ENCODE measurements at places on chromosomes 13 and 19.
A peak's percentile ranks its signal among the peaks of the same experiment; 100 is the strongest.

GRCh38 chr13:109215377-109215776 lies 571.0 kb downstream of the IRS2 start:
- no peak for DNase-seq

GRCh38 chr19:18419195-18419698 lies at the start of gene SSBP4:
TSS of gene SSBP4 (plus strand) at chr19:18419398. CDS start at chr19:18419649, 251 bp downstream.
- DNase-seq = peak; percentile 71

- no peak for DNase-seq
These were observed 5.7 kb downstream of the POLR1D start for GRCh38 chr13:27627380-27627779.

DNA sequence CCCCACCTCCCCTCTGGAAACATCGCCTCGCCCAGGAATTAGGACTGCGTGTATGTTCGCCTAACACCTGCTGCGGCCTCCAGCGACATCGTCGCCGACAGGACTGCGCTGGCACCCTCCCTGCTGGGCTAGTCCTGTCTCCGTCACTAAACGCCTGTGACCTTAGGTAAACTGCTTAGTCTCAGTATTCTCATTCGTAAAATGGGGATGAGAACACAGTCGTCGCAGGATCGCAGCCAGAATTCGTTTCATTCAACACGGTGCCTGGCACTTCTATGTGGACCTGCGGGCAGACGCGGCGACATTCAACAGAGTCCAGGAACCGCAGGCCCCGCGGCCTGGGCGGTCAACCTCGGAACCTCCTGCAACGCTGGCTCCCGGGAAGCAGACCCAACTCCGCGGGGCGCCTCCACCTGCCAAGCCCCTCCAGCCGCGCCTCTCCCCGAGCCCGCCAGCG lies 485 bp downstream of the CRYL1 start:
- DNase-seq = no peak

DNA sequence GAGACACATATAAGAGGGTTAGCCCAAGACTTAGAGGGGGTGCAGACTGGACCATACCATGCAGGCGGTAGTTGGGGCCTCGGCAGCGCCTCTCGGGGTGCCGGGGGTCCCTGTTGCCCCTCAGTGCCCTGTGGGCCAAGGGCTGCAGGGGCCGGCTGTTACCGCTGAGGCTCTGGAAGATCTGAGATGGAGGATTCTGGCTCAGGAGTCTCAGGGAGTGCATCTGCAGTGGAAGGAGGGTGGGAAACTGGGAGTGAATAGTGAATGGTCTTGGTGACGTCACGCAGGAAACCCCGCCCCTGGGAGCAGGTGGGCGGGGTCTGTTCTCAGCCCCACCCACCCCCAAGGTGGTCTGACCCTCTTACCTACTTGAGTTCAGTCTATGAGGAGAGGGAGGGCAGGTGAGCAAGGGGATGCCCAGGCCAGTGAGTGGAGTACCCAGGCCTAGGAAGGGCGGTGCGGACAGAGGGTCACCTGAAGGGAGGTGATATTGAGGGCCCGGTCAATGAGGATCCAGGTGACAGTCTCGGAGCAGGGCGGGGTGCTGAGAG lies 1.7 kb upstream of the DBP start:
- no peak for DNase-seq

- no peak for DNase-seq
These were observed 674 bp upstream of the FBXL12 start for GRCh38 chr19:9819596-9819909.

- no peak for DNase-seq
These were observed 144.6 kb upstream of the UBL3 start for GRCh38 chr13:29994911-29995595.

GRCh38 chr13:60155978-60156377 lies 7.8 kb downstream of the DIAPH3 start:
- no peak for DNase-seq

DNA sequence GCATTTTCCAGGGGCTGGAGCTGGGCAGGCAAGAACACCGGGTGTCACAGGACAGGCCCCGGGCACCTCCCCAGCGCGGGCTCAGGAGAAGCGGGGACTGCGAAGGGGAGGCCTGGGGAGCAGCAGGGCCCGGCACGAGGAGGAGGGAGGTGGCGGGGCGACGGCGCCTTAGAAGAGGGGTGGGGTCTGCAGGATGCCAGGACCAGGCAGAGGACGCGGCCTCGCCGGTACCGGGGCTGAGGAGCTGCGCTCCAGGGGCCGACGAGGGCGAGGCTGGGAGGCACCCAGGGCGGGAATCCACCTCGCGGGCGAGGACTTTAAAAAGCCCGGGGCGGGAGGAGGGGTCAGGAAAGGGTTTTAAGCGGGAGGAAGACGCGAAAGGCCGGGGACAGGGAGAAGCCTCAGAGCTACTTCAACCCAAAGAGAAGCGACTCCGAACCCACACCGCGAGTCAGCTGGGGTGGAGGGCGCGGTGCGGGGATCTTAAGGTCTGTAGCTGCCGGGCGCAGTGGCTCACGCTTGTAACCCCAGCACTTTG lies 665 bp downstream of the ZNF347 start:
- no peak for DNase-seq

- DNase-seq = no peak
These were observed 33.6 kb upstream of the SLC10A2 start for GRCh38 chr13:103099722-103100293.

DNA sequence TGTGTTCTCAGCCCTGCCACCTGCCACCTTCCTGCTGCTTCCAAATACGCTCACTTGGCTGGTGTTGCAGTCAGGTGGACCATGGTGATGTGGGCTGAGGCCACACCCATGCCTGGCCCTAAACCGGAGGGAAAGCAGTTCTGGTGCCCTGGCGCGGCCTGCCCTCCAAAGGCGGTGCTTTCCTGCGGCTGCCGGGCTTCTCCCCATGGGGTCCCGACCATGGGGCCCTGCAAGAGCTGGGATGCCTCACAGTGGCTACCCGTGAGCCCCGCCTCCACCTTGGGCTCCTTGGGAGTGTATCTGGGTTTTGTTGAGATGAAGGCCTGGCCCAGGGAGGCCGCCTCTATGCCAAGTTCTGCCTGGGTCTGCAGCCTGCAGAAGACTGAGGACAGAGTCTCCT lies 73.7 kb downstream of the ERICH6B start:
- no peak for DNase-seq

DNA sequence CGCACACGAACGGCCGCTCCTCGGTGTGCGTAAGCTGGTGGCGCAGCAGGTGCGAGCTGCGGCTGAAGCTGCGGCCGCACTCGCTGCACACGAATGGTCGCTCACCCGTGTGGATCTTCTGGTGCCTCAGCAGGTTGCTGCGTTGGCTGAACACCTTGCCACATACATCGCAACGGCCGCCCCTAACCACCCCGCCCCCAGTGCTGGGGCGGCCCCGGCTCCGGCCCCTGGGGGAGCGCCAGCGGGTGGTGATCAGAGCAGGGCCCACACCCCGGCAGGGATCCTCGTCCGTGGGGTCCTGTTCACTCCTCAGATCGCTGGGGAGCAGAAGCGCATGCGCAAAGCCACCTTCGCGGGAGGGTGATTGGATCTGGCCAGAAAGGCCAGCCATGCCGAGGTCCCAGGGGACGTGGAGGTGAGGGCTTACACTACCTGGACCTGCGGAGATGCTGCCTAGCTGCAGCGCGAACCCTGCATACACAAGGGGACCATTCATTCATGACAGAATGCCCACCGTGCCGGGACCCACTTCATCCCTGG lies 4.7 kb upstream of the UBE2M start:
- no peak for DNase-seq

- no peak for DNase-seq
These were observed 7.2 kb downstream of the PPFIA3 start for GRCh38 chr19:49126575-49126974.

DNA sequence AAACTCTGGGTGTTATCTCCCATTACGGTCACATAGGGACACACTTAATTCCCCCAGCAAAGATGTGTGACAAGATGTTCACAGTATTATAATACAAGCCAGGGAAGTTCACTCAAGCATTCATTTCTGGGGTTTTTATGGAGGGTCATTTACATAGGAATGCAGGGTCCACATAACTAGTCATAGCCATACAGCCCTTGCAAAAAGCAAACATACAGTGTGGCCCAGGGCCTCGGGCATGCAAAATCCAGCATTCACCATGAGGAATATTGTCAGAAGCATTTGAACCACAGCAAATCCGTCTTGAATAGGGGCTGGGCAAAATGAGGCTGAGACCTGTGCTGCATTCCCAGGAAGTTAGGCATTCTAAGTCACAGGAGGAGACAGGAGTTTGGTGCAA lies 13.0 kb upstream of the ZNF460 start:
- no peak for DNase-seq

DNA sequence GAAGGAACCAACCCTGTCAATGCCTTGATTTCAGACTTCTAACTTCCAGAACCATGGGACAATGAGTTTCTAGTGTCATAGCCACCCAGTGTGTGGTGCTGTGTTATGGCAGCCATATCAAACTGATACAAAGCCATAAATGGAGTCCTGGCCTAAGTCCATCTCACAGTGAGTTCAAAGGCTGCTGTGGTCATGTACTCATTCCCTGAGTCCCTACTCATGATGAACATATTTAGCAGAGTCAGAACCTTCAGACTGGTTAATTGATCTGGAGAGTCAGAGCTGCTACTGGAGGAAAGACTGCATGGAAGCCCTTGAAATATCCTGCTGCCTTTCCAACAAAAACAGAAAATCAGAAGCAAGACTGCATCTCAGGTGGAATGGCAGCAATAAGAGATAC lies 39.2 kb upstream of the CSNK1A1L start:
- no peak for DNase-seq

- DNase-seq = no peak
These were observed 161.6 kb downstream of the ZIC5 start for GRCh38 chr13:99809926-99810325.

GRCh38 chr19:54206030-54206830 lies 5.6 kb downstream of the RPS9 start:
- DNase-seq = no peak

DNA sequence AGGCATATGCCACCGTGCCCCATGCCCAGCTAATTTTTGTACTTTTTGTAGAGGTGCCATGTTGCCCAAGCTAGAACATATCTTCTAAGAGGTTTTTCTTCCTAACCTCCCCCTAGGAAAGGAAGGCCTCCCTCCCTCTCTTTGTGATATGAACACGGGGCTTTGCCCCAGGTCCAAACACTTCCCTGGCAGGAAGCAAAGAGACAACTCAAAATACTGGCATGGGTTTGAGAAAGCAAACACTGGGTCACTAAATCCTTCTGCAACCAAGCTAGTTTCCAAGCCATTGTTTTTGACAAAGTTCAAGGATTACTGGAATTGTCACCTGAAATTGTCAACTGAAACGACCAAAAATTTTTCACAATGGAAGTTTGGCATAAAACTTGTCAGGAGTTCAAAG lies 8.8 kb downstream of the CC2D1A start:
- DNase-seq = no peak

DNA sequence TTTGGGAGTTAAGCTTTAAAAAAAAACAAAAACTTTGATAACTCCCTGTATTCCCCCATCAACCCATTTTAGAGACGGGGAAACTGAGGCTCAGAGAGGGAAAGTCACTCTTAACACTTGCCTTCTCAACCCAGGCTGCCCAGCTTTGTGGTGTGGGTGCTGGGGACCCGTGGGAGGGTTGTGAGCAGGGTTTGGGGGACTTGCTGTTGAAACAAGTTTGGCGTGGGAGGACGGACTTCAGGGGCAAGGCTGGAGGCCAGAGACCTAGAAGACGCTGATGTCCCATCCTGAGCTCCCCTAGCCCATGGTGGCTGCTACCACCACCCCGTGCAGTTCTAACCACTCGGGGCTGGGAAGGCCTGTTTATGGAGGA lies 747 bp upstream of the CACTIN start:
- no peak for DNase-seq

DNA sequence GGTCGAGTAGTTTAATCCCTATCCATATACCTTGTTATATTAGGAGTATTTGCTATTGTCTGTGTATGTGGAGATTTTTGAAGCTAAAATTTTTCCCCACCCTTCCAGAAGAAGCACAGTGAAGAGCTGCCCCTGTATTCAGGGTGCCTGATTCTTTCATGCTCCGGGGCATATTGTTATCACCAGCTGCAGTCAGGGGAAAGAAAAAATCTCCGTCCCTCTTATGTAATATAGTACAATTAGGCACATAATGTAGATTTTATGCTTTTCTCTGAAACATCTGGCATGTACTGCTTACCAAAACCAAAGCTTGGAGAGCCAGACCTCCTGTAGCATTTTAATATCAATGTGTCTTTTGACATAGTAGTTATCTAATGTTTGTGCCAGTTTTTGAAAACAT lies 214.9 kb upstream of the EDNRB start:
- no peak for DNase-seq

DNA sequence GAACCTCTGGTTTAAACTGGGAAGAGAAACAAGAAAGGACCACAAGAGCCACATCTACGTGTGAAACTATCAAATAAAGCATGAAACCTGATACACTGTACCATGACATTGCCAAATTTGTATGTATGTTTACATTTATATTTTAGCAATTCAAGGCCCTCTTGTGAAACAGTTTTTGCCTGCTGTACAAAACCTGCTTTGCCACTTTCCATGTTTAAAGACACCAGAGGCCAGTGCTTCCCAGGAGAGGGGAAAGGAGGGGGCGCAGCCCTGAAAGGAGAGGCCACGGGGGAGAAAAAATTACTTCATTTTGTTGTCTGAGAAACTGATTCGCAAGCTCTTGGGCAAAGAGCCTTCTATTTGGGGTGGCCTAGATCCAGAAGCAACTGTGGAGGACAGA lies 124.8 kb downstream of the DCLK1 start:
- DNase-seq = no peak

GRCh38 chr19:43420954-43421353 lies 6.3 kb downstream of the TEX101 start:
- no peak for DNase-seq

- DNase-seq = no peak
These were observed 13.2 kb upstream of the FBXO27 start for GRCh38 chr19:39045506-39045905.

DNA sequence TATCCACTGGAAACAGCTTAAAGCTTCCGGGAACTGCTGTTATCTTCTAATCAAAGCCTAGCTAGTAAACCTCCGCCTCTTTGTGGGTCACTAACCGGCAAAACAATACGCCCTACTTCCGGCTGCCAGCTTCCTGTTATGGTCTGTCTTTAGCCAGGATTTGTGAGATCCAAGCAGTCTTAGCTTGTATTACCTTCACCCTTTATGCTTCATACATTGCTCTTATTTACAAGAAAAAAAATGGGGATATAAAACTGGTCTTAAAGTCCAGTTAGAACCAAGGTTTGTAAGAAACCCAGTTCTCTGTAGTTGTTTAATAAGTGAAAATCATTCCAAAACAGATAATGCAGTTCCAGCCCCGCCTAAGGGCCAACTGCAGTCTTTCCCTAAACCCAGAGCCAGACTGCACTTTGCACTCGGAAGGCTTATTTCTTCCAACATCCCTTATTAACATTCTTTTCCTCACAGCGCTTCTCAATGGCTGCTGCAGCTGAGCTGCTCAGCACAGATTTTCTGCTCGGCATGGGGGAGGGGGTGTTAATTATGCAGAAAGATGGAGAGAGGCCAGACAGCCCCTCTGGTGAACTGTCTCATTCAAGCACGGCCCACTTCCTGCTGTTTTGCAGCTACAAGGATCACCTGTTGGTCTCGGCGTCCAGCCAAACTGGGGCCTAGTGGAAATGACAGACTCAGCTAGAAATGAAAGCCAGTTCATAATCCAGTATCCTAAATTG lies 368.4 kb downstream of the KLF12 start:
- DNase-seq = peak; percentile 68

- DNase-seq = no peak
These were observed 10.3 kb downstream of the COG6 start for GRCh38 chr13:39665763-39666162.
